ENCODE measurements at places on chromosomes 12 and 14. TPM values are rescaled to one million over a fixed set of nuclear protein-coding genes. Genes with fewer than 3 reads are reported as not detected.

- DNase-seq = no peak
These were observed 247.1 kb upstream of the TMTC1 start for GRCh38 chr12:30030693-30031374.

DNA sequence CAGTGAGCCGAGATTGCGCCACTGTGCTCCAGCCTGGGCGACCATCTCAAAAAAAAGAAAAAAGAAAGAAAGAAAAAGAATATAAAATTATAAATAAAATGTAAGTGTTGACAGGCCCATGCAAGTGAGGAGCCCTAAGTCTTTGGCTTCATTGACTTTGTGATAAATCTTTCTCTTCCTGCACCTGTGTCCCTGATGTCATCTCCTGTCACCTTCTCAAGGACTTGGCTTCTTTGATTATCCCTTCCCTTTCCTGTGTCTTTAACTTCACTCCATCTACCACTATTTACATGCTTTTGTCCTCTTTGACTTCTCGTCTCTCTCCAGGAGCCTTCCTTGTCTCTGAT is 33.6 kb upstream of the WNK1 start:
- DNase-seq = no peak

DNA sequence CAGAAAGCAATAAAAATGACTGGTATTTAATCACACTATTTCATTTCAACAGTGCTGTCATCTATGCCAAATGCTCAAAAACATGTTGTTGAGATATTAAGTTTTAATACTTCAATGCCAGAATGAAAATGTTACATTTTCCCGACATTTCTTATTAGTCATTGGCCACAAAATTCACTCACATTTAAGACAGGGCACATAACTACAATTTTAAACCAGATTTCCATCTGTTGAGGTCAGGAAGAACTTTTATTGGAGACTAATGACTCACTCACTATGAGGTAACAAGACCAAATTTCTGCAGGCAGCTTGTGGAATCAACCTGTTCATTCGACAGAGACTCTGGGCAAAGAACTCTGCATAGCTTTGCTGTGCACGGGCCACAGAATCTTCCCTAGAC is 36.8 kb downstream of the PPTC7 start:
- DNase-seq = peak; percentile 92

GRCh38 chr14:41285186-41285748 is 321.4 kb upstream of the LRFN5 start:
- DNase-seq = no peak

The C14orf132 gene
- 13.2 TPM for polyA plus RNA-seq

- DNase-seq = no peak
These were observed 669 bp upstream of the KCNK13 start for GRCh38 chr14:90060965-90061684.

The OR2AP1 gene
- polyA plus RNA-seq = not detected

The OASL gene
- polyA plus RNA-seq = 0.49 TPM

DNA sequence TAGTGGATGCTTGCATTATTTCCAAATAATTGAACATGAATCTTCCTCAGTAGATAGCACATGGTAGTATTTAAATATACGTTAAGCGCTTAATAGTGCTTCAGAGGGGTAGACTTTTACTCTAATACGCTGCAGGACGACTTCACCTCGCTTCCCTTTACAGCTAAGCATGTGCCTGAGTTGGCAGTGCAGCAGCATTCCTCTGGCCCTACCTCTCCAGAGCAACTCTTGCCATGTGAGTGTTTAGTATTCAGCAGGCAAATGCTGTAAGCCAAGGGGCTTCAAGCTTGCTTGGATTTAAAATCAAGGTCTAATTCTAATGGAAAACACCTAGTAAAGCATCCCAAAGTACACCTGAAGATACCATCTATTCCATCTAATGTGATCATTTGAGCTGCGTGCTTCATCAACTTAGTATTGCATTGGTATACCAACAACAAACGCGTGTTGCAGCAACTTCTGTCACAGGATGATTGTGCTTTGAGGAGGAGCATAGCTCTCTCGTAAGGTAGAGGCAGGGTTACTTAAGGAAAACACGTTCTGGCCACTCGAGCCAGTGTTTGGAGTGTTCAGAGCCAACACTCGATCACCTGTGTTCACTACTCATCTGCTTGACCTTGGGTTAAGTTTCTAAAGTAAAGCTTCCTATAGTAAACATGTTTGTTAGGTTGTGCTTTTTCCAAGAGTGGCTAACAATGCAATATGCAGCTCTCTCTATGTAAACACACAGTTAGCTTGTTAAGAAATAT is 60.6 kb downstream of the PIWIL1 start:
- no peak for DNase-seq

The C1RL gene
- polyA plus RNA-seq = 50.5 TPM

The TAS2R19 gene
- polyA plus RNA-seq = 0.33 TPM

GRCh38 chr12:49340095-49340870 is 3.3 kb upstream of the C1QL4 start:
- no peak for DNase-seq

DNA sequence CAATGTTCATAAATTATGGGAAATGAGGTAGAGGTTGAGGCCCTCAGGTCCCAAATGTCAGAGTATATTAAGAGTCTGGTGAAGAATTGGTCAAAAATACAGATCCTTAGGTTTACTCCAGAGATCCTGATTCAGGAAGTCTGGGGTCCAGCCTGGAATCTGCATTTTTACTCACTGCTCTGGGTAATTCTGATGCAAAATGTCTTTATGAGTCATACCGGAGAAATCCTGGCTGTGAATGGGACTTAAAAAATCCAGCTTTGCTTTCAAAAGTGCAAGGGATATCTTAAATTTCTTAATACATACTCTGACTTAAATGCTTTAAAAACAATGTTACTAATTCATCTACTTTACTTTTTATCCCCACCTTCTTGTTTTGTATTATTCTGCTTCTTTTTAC is 74.5 kb downstream of the FERMT2 start:
- DNase-seq = no peak

The SAMD15 gene
- 1.4 TPM for polyA plus RNA-seq

DNA sequence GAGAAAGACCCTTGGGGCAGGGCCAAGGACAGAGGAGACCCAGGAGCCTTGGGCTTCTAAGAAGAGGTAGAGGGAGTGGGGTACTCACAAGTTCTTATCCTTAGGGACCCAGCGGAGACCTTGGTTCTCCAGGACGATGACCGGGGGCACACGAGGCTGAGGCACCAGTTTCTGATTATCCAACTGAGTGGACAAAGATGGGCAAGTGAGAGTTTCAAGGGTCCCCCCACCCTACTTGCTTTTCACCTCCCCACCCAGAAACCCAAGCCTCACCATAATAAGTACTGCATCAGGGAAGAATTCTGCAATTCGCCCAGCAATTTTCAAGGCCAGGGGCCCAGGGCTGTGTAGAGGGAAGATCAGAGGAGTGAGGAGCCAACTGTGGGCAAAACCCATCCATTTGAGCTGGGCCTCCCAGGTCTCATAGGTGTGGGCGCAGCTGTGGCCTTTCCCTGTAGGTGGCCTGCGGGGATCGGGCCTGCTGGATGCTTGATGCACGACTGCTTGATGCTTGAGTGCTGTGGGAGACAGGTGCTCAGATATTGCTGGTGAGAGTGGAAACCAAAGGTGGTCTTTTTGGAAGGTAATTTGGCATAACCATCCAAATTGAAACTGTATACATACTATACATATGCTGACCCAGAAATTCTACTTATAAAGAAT is 2.0 kb downstream of the EMC9 start:
- no peak for DNase-seq

The VSX2 gene
- polyA plus RNA-seq = not detected

DNA sequence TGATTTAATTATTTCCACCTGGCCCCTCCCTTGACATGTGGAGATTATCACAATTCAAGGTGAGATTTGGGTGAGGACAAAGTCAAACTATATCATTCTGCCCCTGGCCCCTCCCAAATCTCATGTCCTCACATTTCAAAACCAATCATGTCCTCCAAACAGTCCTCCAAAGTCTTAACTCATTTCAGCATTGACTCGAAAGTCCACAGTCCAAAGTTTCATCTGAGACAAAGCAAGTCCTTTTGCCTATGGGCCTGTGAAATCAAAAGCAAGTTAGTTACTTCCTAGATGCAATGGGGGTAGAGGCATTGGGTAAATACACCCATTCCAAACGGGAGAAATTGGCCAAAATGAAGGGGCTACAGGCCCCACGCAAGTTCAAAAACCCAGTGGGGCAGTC is 31.1 kb upstream of the SPATA7 start:
- DNase-seq = no peak

The CCDC177 gene
- polyA plus RNA-seq = not detected

The PLD4 gene
- polyA plus RNA-seq = 0.05 TPM

The GPRC5D gene
- polyA plus RNA-seq = not detected

- no peak for DNase-seq
These were observed 392.3 kb upstream of the TMPO start for GRCh38 chr12:98123021-98123461.

GRCh38 chr14:79080040-79080439 is 909.9 kb downstream of the NRXN3 start:
- DNase-seq = no peak

- no peak for DNase-seq
These were observed 44.4 kb downstream of the IGF1 start for GRCh38 chr12:102435827-102436436.

DNA sequence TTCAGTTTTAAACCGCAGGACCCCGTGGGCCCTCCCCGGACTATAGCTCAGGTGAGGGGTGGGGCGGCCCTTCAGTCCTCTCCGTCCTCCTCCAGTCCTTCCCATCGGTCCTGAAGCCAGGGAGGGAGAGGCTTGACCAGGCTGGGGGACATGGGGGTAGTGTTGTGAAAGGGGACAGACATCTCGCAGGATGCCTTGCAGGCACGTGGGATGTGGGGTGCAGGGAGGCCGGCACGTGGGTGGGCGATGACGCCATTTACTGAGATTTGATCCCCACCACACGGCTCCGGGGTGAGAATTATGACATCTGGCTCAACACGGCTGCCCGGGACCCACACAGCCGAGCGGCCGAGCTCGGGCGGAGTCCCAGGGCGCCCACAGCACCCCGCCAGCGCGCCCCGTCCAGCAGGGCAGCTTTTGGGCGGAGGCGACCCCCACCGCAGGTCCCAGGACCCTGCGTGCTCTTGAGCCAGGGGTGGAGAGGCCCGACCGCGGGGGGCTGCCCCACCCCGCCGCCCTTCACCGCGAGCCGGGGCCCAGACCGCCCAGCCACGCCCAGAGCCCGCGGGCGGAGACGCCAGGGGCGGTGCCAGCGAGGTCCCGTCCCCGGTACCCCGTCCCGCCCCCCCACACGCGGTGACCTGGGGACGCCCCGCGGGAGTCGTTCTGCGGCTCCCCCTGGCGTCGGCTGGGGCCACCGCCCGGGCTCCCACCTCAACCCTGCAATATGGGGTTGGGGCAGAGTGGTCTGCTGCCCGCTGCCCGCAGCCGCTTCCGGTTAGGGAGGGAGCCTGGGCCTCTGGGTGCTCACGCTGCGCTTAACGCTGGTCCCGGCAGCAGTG is 3.3 kb upstream of the EXOC3L4 start:
- no peak for DNase-seq

- no peak for DNase-seq
These were observed 656.7 kb downstream of the MED13L start for GRCh38 chr12:115620816-115621215.

- no peak for DNase-seq
These were observed 94.5 kb downstream of the SCARB1 start for GRCh38 chr12:124769163-124769530.

The AKAP5 gene
- polyA plus RNA-seq = 0.17 TPM

The DBX2 gene
- not detected for polyA plus RNA-seq

GRCh38 chr12:105573574-105573973 is 243.1 kb downstream of the C12orf75 start:
- no peak for DNase-seq

GRCh38 chr14:100191584-100192249 is 32.3 kb upstream of the DEGS2 start:
- DNase-seq = no peak

All from BJ (cell line).